ENCODE measurements at places on chromosomes 1 and 21.

DNA sequence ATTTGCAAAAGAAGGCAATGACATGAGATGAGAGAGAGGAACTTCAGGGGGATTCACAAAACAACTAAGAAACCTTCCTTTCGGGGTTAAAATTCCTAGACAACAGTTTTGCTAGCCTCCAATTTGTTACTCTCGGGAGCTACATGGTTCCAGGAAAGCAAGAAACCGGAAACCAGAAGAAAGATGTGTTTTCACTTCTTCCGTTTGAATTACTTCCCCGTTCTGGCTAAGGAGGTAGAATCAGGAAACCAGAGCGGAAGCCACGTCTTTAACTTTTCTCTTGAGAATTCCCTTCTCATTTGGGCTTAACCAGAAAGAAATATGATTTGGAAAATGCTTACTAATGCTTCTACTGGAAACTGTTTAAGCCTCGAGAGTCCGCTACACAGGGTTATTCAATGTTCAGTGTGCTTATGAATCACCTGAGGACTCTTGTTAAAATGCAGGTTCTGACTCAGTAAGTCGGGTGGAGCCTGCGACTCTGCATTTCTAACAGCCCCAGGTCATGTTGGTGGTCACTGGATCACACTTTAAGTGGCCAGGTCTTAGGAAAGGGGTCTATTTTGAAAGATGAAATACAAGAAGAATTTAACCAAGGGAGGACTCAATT lies 43.5 kb upstream of the MCOLN3 start:
- DNase-seq, result peak; percentile 16

- no peak for DNase-seq
Observed at GRCh38 chr1:21089731-21090130, 87.0 kb downstream of the EIF4G3 start.

DNA sequence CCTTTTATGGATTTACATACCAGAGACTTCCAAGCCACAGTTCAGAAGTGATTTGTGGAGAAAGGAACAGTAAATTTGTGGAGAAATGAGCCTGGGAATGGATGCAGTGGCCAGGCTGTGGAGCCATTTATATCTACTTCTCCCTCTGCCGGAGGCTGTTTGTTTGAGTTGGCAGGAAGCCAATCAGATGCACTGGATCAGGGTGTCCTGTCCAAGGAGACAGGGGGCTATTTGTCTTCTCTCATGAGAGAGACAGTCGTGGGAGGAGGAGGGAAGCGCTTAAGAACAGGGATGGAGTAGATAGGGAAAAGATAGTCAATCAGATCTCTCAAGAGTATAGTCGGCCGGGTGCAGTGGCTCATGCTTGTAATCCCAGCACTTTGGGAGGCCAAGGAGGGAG lies 2.8 kb upstream of the HAPLN2 start:
- peak; percentile 65 for DNase-seq

DNA sequence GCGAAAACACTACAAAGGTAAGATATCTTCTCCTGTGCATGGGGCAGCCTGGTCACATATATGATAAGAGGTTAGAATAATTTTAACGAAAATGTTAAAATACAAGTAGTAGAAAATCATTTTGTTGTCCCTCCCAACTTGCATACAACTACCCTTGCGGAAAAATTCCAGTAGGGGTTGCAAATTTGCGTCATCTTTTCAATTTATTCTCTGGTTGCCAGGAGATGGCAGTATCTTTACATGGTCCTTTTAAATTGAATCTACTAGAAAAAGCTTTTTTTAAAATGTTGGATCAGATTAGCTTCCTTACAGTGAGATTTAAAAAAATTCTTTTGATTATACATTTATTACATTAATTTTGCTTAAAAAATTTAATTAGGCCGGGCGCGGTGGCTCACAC lies 10.9 kb downstream of the S100PBP start:
- peak; percentile 11 for DNase-seq

DNA sequence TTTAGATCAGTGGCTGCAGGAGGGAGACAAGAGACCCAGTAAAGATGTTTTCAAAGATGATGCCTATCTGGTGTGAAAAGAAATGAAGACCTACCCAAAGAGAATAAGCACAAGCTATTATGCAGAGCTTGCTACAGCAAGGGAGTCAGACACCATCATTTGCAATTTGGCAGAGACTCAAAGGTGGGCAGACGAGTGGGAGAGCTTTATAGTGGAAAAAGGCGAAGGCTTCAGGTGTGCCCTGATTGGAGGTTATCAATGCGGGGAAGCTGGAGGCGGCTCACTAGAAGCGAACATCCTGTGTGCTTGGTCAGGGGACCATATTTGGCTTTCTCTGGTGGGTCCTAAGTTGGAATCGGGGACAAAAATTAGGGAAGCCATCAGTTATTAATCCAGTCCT lies 183.8 kb downstream of the DISC1 start:
- DNase-seq, result no peak

- DNase-seq, result no peak
Observed at GRCh38 chr1:61724506-61724812, 482 bp downstream of the TM2D1 start.

DNA sequence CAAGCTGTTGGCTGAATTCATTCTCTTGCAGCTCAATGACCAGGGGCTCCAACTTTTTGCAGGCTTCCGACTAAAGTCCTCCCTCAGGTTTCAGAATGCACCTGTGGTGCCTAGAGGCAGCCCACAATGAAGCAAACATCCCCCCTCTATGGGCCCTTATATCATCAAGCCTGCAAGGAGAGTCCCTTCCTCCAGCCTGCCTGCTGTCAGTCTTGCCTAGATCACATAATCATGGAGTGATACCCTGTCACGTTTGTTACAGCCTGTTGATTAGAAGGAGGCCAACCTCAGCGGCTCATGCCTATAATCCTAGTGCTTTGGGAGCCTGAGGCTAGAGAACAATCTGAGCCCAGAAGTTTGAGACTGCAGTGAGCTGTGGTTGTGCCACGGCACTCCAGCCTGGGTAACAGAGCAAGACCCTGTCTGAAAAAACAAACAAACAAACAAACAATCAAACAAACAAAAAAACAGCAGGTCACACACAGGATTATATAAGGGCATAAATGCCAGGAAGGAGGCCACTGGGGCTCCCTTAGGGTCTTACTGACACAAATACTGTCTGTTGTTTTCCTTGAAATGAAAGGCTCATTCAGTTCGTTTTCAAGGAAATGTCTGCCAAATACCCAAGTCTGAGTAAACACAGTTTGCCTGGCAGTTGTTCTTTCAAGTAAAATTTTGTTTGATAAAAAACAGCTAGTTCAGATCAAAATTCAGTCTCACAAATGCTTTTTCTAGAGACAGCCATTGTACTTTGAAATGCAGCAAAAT lies 4.7 kb upstream of the SPRR3 start:
- DNase-seq, result no peak

DNA sequence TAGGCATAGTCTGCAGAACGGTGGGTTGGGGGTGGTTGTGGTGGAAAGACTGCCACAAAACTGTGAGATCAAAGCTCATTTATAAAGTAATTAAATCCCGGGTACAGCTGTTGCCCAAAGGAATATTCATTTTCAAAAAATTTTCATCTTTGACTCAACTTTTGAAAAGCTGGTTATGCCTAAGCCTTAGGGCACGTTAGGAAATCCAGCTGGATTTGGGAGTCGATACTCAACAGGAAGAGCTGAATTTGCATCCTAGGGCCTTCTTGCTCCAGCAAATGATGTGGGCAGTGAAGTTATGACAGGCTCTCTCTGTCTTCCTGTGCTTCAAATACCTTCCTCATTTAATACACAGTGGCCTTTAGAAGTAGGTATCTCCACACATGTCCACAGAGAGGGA lies 31.7 kb downstream of the ZP4 start:
- no peak for DNase-seq

GRCh38 chr21:35578347-35578782 lies 482.0 kb downstream of the SETD4 start:
- DNase-seq, result peak; percentile 83

GRCh38 chr1:89310976-89311375 lies 38.3 kb upstream of the GBP5 start:
- DNase-seq, result peak; percentile 36

GRCh38 chr21:40095477-40095876 lies 228.2 kb downstream of the PCP4 start:
- DNase-seq, result no peak

GRCh38 chr1:181525104-181525721 lies 41.9 kb downstream of the CACNA1E start:
- no peak for DNase-seq

- no peak for DNase-seq
Observed at GRCh38 chr1:186234976-186235686, 139.9 kb downstream of the TPR start.

DNA sequence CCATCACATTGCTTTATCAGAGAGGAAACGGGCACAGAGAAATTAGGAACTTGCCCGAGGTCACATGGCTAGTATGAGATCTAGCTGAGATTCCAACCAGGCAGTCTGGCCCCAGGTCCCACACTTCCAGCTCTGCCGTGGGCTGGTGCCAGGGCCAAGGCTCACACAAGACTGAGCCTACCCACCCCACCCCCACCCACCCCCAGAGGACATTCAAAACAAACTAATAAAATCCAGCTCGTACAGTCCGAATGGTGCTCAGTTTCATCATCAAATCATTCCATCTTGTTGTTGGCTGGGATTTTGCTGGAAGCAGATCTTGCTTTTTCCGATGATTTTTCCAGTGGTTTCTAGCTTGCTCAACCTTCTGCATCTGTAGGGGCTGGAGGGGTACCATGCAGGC lies 27.9 kb downstream of the MATN1 start:
- no peak for DNase-seq

DNA sequence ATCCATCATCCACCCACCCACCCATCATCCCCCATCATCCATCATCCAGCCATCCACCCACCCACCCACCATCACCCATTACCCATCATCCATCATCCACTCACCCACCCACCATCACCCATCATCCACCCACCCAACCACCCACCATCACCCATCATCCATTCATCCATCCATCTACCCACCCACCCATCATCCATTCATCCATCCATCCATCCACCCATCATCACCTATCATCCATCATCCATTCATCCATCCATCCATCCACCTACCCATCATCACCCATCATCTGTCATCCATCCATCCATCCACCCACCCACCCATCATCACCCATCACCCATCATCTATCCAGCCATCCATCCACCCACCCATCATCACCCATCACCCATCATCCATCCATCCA lies 81.5 kb downstream of the ADARB1 start:
- DNase-seq, result no peak

- peak; percentile 19 for DNase-seq
Observed at GRCh38 chr1:38586993-38587646, 272.5 kb downstream of the RRAGC start.

DNA sequence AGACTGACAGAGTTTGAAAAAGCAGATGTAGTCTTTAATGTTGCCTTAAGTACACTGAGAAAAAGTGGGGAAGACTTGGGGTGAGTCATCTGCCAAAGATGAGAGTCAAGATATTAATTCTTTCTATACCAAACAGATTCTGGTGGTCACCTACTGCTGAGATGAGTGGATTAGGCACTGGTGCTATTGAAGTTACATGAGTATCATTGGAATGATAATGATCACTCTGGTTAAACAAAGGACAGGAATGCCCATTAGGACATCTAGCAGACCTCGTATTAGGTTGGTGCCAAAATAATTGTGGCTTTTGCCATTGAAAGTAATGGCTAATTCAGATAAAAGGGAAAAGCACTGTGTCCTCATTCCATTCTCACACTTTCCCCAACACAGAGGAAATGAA lies 1588.9 kb downstream of the KCNT2 start:
- peak; percentile 10 for DNase-seq

GRCh38 chr1:198699167-198700015 lies 60.6 kb downstream of the PTPRC start:
- DNase-seq, result peak; percentile 43

GRCh38 chr1:28173151-28173979 lies 3.1 kb downstream of the PTAFR start:
- no peak for DNase-seq

- no peak for DNase-seq
Observed at GRCh38 chr1:110291241-110292030, 47.7 kb upstream of the RBM15 start.

GRCh38 chr1:28374297-28374696 lies 4.8 kb downstream of the PHACTR4 start:
- peak; percentile 85 for DNase-seq

GRCh38 chr1:7334475-7335035 lies 436.5 kb upstream of the VAMP3 start:
- DNase-seq, result peak; percentile 52

DNA sequence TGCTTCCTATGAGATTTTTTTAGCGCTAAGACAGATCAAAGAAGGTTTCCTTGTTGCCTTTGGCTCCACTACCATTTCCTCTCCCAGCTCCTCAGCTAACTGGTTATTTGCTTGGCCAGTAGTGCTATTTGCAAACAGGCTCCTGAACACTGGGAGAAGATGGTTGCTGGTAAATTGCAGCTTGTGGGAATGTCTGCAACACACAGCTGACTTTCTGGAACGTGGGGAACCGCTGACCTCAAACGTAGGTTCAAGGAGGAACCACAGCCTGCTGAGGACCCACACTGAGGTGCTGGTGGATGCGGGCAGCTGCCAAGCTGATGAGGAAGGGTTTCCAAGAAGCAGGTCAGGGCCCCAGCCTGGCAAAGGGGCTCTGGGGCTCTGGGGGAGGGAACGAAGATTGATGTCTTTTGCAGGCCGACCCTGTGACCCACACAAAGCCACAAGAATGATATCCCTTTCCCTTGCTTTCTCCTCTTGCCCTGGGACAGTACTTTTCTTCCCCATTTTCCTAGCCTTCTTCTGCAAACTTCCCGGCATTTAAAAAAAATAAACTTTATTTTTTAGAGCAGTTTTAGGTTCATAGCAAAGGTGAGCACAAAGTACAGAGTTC lies 24.8 kb downstream of the GNG4 start:
- peak; percentile 89 for DNase-seq

- no peak for DNase-seq
Observed at GRCh38 chr1:3690282-3691065, 38.2 kb downstream of the TP73 start.

DNA sequence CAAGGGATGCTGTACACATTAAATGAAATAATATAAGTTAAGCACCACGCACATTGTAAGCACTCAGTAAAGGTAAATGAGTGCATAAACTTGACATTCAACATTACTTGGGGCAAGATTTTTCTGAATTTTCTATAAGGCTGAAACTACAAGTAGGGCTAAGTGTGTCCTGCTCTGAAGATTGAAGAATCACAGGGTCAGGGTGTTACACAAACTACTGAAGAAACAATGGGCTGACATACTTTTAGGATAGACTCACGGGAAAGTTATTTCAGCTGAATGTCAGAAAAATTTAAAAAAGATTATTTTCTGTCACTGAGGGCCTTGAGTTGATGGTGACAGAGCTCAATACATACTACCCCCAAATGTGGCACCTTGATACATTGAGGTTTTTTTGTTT lies 644.2 kb upstream of the PLXNA2 start:
- no peak for DNase-seq

- peak; percentile 52 for DNase-seq
Observed at GRCh38 chr1:186519982-186520381, 59.1 kb upstream of the PDC start.

- DNase-seq, result peak; percentile 28
Observed at GRCh38 chr1:54950006-54950368, 30.4 kb upstream of the TMEM61 start.

GRCh38 chr1:64172458-64172983 lies 30.9 kb upstream of the UBE2U start:
- peak; percentile 60 for DNase-seq

Measured in iris pigment epithelial cell (primary cell).